Activated CD4-positive, alpha-beta T cell treated with anti-CD3 and anti-CD28 coated beads, Interleukin-2, Interleukin-6, amounts not matched to agents 100 ng/mL and 50 ng/mL, durations not matched to agents 16 hours and 8 hours (primary cell): ENCODE measurements at places on chromosomes 12 and 14.

DNA sequence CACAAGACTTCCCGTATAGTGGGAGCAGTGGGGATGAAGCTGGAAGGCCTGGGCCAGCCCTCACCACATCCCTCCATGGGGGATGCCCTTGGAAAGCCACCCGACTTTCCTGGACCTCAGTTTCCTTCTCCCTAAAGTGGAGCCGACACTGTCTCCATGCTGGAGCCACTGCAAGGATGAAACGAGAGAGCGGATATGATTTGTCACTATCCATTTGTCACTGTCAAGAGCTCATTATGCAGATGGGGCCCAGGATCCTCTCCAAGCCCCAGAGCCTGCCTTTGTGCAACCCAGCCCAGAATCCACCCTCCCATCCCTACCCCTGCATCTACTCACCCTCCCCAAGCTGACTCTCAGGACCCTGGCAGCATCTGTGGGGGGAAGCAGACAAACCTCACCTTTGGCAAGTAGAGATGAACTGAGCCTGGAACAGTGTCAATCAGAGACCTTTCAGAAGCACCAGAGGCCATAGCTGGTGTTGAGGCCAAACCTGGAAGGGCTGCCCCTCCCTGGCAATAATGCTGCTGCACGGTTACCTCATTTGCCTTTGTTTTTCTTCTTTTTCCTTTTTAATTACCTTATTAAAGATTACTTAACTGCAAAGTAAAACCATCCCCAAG is 287.7 kb upstream of the RTL1 start:
- no peak for DNase-seq

DNA sequence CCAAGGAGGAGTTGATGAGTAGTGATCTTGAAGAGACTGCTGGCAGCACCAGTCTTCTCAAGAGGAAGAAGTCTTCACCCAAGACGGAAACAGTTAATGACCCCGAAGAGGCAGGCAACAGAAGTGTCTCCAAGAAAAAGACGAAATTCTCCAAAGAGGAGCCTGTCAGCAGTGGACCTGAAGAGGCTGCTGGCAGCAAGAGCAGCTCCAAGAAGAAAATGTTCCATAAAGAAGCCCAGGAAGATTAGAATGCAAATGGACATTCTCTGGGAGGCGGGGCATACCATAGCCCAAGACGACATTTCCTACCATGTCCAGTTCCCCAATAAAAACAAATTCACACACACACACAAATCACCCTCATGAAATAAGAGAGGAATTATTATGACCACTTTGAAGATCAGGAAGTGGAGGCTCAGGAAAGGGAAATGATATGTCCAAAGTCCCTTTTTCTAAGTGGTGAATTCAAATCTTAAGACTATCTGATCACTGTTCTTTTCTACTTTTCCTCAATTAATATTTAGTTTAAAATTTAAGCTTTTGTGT is 131.8 kb downstream of the PAWR start:
- DNase-seq, result no peak

DNA sequence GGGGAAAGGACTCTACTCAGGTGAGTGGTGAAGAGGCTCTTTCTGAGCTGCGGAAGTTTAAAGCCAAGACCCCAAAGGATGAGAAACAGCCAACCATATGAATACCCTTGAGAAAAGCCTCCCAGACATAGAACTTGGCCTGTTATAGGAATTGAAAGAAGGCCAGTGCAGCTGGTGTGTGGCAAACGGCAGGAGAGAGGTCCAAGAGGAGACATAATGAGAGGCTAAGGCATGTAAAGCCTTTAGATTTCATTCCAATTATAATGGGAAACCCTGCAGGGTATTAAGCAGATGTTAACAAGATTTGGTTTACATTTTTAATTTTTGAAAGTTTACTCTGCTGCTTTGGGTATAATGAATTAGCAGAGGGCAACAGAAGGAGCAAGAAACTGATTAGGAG is 552.1 kb upstream of the FBXO33 start:
- DNase-seq, result no peak

- no peak for DNase-seq
Observed at GRCh38 chr14:68671909-68672308, 121.0 kb downstream of the ZFP36L1 start.

GRCh38 chr12:73418541-73418940 is 1119.1 kb upstream of the ATXN7L3B start:
- no peak for DNase-seq
